ENCODE measurements at places on chromosomes 2 and 18. TPM values are rescaled to one million over a fixed set of nuclear protein-coding genes. Genes with fewer than 3 reads are reported as not detected.
A peak's percentile ranks its signal among the peaks of the same experiment; 100 is the strongest.

- peak; percentile 34 for DNase-seq
These were observed 102.9 kb upstream of the SLC8A1 start for GRCh38 chr2:40554665-40555294.

GRCh38 chr2:20447437-20448245, 767 bp downstream of the RHOB start:
- DNase-seq = peak; percentile 61

GRCh38 chr2:6913415-6914157, 3.6 kb upstream of the RNF144A start:
- no peak for DNase-seq

Gene RGPD4
- total RNA-seq = 0.10 TPM

DNA sequence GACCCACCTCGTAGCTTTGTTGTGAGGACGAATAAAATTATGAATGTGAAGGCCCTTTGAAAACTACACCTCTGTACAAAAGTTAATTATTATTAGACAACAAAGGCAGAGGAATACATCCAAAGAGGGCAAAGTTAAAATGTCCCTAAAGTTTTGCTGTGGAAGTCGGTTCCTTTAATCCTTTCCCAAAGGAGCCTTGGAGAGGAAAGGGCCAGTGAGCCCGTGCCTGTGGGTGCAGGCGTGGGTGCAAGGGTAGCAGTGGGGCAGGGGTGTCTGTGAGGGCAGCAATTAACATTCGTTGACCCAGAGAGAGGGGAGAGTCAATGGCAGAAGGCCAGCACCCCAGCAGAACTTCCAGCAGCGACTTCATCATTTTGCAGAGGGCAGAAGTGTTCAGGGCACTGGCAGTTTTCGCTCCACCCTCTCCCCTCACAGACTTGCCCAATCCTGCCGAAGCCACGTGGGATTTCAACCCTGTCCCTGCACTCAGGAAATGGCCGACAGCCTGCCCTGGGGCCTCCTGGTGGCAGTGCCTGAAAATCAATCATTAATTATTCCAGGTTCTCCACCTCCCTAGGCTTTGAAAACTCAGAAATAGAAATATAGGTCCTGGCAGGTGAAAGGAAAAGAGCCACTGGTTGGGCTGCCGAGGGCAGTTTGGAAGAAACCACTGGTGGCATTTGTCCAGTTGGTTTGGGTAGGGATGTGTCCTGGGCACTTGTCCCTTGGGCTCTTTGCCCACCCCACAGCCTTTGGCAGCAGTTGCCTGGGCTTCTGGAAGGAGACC, 4.2 kb upstream of the PAX8 start:
- DNase-seq = peak; percentile 85

DNA sequence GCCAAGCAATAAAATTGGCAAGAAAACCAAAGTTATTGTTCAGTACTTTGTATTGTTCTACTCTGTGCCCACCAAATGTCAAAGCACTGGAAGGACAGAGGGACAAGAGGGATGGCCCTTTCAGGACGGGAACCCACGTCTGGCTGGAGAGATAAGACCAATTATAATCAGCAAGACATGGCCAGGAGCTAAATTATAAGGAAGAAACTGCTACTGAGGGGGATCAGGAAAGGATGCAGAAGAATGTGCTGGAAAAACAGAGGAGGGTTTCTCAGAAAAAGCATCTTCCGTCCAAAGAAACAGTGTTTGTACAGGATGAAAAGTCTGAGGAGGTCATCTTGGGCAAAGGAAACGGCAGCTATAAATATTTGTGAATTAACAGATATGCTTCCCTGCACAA, 46.4 kb upstream of the NARS1 start:
- no peak for DNase-seq

Gene PSME4
- 50.3 TPM for total RNA-seq

DNA sequence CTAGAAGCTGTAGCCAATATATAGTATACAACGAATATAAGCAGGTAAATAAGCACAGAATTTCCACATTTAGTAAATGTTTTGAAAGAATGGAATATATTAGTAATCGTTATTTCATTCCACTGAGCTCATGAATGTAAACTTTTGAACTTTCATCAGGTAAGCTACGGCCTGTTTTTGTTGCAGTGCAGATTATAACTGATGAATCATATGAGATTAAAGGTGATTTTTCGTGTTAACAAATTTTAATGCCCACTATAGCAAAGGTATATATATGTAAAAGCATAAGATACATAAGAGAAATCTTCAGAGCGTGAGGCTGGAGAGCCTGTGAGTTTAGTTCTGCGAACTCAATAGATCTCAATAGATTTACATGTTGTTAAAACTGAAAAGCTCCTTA, 1.1 kb downstream of the SCYGR1 start:
- no peak for DNase-seq

Gene DARS1
- 29.6 TPM for total RNA-seq

GRCh38 chr2:109549016-109549590, 64.7 kb downstream of the SEPTIN10 start:
- no peak for DNase-seq

DNA sequence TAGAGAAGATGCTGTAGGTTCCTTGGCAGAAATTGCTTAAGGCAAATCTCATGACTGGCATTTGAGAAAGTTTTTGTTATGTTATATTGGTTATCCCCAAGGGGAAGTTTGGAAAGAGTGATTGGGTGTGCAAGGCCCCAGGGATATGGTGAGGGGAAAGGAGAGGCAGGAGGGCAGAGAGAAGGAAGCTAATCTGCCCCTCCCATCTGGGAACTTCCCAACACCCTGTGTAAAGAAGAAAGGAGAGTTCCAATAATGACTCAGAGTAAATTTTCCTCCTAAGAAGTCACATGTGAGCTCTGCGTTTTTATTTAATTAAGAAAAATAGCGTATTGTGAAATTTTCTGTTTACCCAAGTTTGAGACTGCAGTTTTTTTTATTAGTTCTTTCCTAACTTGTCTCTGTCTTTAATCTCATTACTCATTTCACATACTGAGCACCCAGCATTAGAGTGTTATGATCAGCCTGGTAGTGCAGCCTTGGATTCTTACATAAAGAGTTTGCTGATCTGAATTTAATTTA, 3.1 kb upstream of the KYNU start:
- DNase-seq = no peak

- peak; percentile 78 for DNase-seq
These were observed 123.9 kb upstream of the SLC1A4 start for GRCh38 chr2:64865073-64865830.

Gene CRYGD
- not detected for total RNA-seq

- DNase-seq = no peak
These were observed 59.5 kb upstream of the YWHAQ start for GRCh38 chr2:9690252-9690651.

Gene MAP3K19
- not detected for total RNA-seq

- no peak for DNase-seq
These were observed 21.0 kb downstream of the MROH2A start for GRCh38 chr2:233799087-233799665.

- DNase-seq = no peak
These were observed 19.0 kb upstream of the IGFBP5 start for GRCh38 chr2:216714376-216714775.

- DNase-seq = no peak
These were observed 5.8 kb downstream of the ERMN start for GRCh38 chr2:157319795-157320194.

Gene LYPD6B
- 1.7 TPM for total RNA-seq

Gene AP1S3
- 5.0 TPM for total RNA-seq

DNA sequence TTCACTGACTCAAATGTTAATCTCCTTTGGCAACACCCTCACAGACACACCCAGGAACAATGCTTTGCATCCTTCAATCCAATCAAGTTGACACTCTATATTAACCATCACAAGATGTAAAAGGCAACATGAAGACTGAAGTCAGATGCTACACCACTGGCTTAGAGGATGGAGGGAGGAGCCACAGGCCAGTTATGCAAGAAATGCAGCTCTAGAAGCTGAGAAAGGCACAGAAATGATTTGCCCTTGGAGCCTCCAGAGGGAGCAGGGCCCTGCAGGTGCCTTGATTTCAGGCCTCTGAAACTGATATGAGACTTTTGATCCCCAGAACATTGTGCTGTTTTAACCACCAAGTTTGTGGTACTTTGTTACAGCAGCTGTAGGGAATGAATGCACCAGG, 276.3 kb downstream of the KCNS3 start:
- no peak for DNase-seq

Gene NDUFV2
- 199 TPM for total RNA-seq

GRCh38 chr2:55314985-55315384, 46.0 kb upstream of the MTIF2 start:
- DNase-seq = no peak

Gene NRP2
- total RNA-seq = 12.3 TPM

- DNase-seq = no peak
These were observed 139.4 kb downstream of the OSR1 start for GRCh38 chr2:19219060-19219459.

Gene E2F6
- total RNA-seq = 12.6 TPM

DNA sequence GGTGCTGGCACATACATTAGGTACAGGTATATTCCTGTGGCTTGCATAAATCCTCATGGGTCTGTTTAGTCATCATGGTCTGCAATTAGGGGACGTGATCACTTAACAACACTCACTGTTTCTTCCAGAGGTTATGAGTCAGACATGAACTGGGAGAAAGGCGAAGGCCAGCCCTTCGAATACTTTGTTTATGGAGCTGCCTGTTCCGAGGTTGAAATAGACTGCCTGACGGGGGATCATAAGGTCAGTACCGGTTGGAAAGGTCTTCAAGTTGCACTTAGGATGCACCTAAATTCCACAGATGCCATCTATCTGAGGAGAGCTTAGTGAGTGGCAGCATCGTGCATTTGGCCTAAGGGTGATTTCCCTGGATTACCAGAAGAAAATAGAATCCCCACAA, 76.9 kb downstream of the AOX1 start:
- no peak for DNase-seq

GRCh38 chr18:8367217-8367988, 241.8 kb upstream of the RAB12 start:
- DNase-seq = peak; percentile 61

Gene COX7A2L
- 113 TPM for total RNA-seq

DNA sequence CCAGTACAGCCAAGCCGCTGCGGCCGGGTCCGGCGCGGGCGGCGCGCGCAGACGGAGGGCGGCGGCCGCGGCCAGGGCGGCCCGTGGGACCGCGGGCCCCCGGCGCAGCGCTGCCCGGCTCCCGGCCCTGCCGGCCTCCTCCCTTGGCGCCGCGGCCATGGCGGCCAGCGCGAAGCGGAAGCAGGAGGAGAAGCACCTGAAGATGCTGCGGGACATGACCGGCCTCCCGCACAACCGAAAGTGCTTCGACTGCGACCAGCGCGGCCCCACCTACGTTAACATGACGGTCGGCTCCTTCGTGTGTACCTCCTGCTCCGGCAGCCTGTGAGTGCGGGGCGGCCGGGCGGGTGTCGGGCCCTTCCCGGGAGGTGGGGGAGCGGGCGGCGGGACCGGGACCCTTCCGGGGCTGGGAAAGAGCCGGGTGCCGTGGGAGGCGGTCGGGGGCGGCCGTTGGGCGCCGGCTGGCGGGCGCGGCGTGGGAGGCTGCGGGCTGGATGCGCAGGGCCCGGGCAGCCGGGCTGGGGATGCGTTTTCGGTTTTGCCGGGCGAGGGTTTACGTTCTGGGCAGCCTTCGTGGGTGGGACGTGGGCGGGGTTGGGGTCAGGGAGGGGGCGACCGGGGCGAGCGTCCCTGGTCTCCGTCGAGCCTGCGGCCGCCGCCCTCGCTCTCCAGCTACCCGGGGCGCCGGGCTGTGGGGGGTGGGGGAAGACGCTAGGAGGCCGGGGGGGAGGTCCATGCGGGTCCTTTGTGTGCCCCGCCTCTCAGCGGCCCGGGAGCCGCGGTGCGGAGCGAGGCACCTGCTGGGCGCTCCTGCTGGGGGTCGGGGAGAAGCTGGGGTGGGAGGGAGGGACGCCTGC, 537 bp downstream of the AGFG1 start:
- DNase-seq = peak; percentile 71

DNA sequence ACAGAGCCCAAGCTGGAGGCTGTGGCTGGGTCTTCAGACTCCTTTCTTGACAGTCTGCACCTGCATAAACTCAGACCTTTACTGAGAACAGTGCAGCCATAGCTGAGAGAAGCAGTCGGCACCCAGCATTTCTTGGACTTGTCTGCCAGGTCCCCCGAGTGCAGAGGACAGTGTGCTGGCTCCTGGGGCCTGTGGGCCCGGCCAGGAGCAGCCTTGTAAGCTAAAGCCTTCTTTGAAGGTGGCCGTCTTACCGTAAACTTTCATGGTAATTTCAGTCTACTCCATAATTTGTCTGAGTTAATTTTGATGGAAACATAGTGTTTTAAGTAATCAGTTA, 70.9 kb downstream of the LRRFIP1 start:
- no peak for DNase-seq

- no peak for DNase-seq
These were observed 353.9 kb downstream of the SS18 start for GRCh38 chr18:25736516-25736915.
